ENCODE measurements at places on chromosomes 12 and 14. TPM values are rescaled to one million over a fixed set of nuclear protein-coding genes. Genes with fewer than 3 reads are reported as not detected.

Gene KRT3
- not detected for polyA plus RNA-seq

Gene CD163
- not detected for polyA plus RNA-seq

Gene PCED1B
- polyA plus RNA-seq: 108 TPM

Gene IKZF4
- polyA plus RNA-seq: 2.0 TPM

Gene GPRC5D
- polyA plus RNA-seq: not detected

Gene SOCS2
- 18.1 TPM for polyA plus RNA-seq

Gene OR6C2
- polyA plus RNA-seq: not detected

DNA sequence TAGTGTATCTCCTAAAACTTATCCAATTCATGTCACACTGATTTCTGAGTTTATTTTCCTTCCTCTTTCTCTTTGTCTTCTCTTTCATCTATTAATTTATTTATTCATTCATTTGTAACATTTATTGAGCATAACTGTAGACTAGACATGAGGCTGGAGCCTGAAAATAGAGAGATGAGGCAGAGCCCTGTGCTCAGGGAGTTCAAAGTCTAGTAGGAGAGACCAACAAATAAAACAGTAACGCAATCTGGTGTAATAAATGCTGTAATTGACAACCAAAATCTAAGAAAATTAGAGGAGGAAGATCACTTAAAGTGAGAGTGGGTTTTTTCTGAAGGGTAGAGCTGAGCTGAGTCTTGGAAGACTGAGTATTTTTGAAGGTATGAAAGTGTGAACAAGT lies 87.5 kb downstream of the POLR3B start:
- no peak for DNase-seq

DNA sequence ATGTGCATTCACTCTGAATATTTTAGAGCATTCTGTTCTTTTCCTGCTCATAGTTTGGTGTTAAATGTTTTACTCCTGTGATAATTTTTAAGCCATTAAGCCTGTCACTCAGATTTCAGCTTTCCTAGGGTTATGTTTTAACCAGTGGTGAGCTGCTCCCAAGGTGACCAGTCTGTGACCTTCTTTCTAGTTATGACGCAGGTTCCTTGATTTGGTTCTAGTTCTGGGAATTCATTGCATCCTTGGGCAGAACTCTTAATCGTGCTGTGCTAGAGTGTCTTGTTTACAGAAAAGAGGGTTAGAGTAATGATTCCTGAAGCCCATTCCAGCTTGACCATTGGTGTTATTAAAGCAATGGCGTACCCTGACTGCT lies 2.2 kb downstream of the GABARAPL1 start:
- no peak for DNase-seq

GRCh38 chr14:53743371-53743770 lies 213.3 kb downstream of the BMP4 start:
- DNase-seq: no peak

- DNase-seq: peak; percentile 50
Measured at GRCh38 chr12:56158926-56159461, 835 bp downstream of the MYL6 start.

- DNase-seq: no peak
Measured at GRCh38 chr12:10661338-10661737, 12.5 kb downstream of the STYK1 start.

- peak; percentile 78 for DNase-seq
Measured at GRCh38 chr14:73728717-73729330, 14.6 kb upstream of the PNMA1 start.

GRCh38 chr14:58732387-58732786 lies 94.6 kb downstream of the DACT1 start:
- no peak for DNase-seq

All from A549 (cell line).